ENCODE measurements at places on chromosomes 4 and X.

DNA sequence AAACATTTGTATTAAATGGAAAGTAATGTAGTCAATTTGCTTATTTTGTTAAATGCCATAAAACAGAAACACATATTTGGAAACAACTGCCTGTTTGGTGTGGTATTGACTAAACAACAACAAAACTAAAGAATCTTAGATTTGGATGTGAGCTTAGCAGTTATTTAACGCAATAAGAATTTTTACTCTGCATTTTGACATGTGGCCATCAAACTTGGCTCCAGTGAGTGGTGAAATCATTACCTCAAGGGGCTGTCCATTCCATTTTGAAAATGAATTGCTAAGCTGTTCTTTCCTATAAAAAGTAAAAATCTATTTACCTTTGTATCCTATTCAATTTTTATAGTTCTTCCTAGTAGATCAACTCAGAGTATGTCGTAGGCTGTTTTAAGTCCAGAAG lies 84.2 kb downstream of the DKK2 start:
- DNase-seq, result no peak

DNA sequence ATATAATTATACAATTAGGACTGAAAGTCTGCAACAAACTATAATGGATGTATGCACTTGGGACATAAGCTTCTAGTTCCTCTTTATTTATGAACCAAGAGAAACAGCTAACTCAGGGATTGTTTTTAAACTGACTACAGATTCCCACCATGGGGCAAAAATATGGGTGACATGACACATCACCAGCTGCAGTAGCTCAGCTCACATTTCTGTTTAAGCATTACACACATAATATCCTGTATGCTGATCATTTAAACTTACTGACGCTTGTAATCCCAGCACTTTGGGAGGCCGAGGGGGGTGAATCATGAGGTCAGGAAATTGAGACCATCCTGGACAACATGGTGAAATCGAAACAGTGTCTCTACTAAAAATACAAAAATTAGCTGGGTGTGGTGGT lies 11.5 kb downstream of the FGB start:
- no peak for DNase-seq

DNA sequence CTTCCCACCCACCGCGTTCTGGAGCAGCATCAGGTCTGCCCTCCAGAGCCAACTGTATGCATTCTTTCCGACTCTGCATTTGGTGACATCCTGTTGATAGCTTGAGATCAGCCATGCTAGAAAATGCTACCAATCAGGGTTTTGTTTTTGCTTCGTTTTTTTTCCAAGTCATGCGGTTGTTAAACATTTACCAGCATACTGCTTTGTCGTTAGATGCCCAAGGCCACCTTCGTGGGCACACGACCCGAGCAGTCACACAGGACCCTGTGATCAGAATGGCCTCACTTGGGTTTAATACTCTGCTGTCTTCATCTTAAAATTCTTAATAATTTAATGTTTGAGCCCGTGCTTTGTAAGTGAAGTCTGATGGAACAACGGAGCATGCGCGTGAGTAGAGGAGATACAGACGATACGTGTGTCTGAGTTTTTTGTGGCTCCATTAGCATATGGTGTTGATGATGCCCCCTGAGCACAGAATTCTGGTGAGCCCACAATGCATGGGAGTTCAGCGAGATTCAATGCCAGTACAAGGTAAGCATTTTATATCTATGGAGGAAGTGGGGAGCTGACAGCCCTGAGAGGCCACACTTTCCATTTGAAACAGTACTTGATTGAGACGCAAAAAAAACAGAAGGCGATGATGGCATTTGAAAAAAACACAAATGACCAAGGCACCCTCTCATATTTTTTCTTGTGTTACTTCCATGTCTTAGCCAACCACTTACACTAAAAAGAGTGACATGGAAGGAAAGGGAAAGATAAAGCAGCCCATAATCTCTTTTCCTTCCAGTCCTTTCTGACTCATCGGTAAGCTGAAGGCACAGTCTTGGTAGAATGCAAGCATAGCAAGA lies 323.6 kb downstream of the BCOR start:
- DNase-seq, result no peak

GRCh38 chr4:99252746-99253145 lies 33.7 kb upstream of the ADH6 start:
- no peak for DNase-seq
